Dermis lymphatic vessel endothelial cell (primary cell): ENCODE measurements at places on chromosomes 12 and 14. TPM values are rescaled to one million over a fixed set of nuclear protein-coding genes. Genes with fewer than 3 reads are reported as not detected.

The RNASE7 gene
- not detected in 2 replicates for total RNA-seq

The KRT83 gene
- not detected in 2 replicates for total RNA-seq

The TAS2R9 gene
- total RNA-seq = 0.09 and 0.11 TPM in 2 replicates

The INHBE gene
- total RNA-seq = not detected in 2 replicates

The RIN3 gene
- 3.9 and 4.1 TPM in 2 replicates for total RNA-seq

The ASIC1 gene
- under 0.01 TPM in 2 replicates for total RNA-seq

The TPPP2 gene
- total RNA-seq = not detected in 2 replicates

The SIX4 gene
- 0.54 and 0.69 TPM in 2 replicates for total RNA-seq

The KSR2 gene
- total RNA-seq = 0.09 and 0.43 TPM in 2 replicates

The REC8 gene
- 0.87 and 1.3 TPM in 2 replicates for total RNA-seq

The PIK3C2G gene
- total RNA-seq = 0.11 and 0.52 TPM in 2 replicates

The REP15 gene
- 9.9 and 15.4 TPM in 2 replicates for total RNA-seq

The DTX1 gene
- total RNA-seq = 1.5 and 2.9 TPM in 2 replicates

The PPP1R36 gene
- 0.54 and 0.60 TPM in 2 replicates for total RNA-seq

The RND1 gene
- 2.1 and 2.4 TPM in 2 replicates for total RNA-seq

The SERPINA6 gene
- not detected in 2 replicates for total RNA-seq

The BCL2L14 gene
- not detected in 2 replicates for total RNA-seq

The RAD9B gene
- total RNA-seq = 0.11 and 0.43 TPM in 2 replicates

The KCNMB4 gene
- total RNA-seq = 0.43 and 0.60 TPM in 2 replicates

The PDZRN4 gene
- total RNA-seq = not detected in 2 replicates

The MMP17 gene
- total RNA-seq = 7.9 and 10.5 TPM in 2 replicates

The RTL1 gene
- total RNA-seq = not detected in 2 replicates

The PLA2G1B gene
- total RNA-seq = not detected in 2 replicates

The TAS2R14 gene
- 1.5 and 1.6 TPM in 2 replicates for total RNA-seq

The ZFHX2 gene
- 0.09 and 0.11 TPM in 2 replicates for total RNA-seq

The SLC16A7 gene
- 3.3 and 8.2 TPM in 2 replicates for total RNA-seq

The TRPV4 gene
- total RNA-seq = 1.5 TPM in 2 replicates

The LBHD2 gene
- total RNA-seq = not detected in 2 replicates

The TEX52 gene
- under 0.01 TPM in 1 of 2 replicates, not detected in the other for total RNA-seq

The TXNDC16 gene
- total RNA-seq = 4.2 and 5.3 TPM in 2 replicates

The BICDL1 gene
- total RNA-seq = under 0.01 TPM in 1 of 2 replicates, not detected in the other

The ADAM20 gene
- 0.22 and 0.52 TPM in 2 replicates for total RNA-seq

The AVPR1A gene
- under 0.01 TPM in 1 of 2 replicates, not detected in the other for total RNA-seq

The TBX3 gene
- total RNA-seq = 0.22 and 1.0 TPM in 2 replicates

The ENDOU gene
- total RNA-seq = under 0.01 and 0.11 TPM in 2 replicates

The DEGS2 gene
- total RNA-seq = 0.11 and 0.26 TPM in 2 replicates

The CD4 gene
- total RNA-seq = not detected in 2 replicates

The C12orf54 gene
- not detected in 2 replicates for total RNA-seq

The ZNF891 gene
- total RNA-seq = 0.54 and 0.86 TPM in 2 replicates

The GNB3 gene
- 0.11 and 0.26 TPM in 2 replicates for total RNA-seq

The PRICKLE1 gene
- total RNA-seq = 7.6 and 21.9 TPM in 2 replicates

The IL23A gene
- 0.11 TPM in 1 of 2 replicates, not detected in the other for total RNA-seq

The VTI1B gene
- 50.6 and 58.0 TPM in 2 replicates for total RNA-seq

The RBM19 gene
- total RNA-seq = 13.1 and 16.6 TPM in 2 replicates

The GLT1D1 gene
- total RNA-seq = not detected in 2 replicates

The KRT2 gene
- not detected in 2 replicates for total RNA-seq

The DNAAF2 gene
- total RNA-seq = 9.0 and 10.7 TPM in 2 replicates

The CCDC38 gene
- not detected in 2 replicates for total RNA-seq

The SDS gene
- total RNA-seq = 0.11 TPM in 1 of 2 replicates, not detected in the other

The ART4 gene
- 54.1 and 80.9 TPM in 2 replicates for total RNA-seq

The TAS2R50 gene
- 1.6 and 2.4 TPM in 2 replicates for total RNA-seq

The KCNA5 gene
- not detected in 2 replicates for total RNA-seq

The RDH12 gene
- under 0.01 TPM in 1 of 2 replicates, not detected in the other for total RNA-seq

The RNF212B gene
- total RNA-seq = not detected in 2 replicates

The CPNE6 gene
- not detected in 2 replicates for total RNA-seq
